ENCODE measurements at places on chromosomes 7 and 10. TPM values are rescaled to one million over a fixed set of nuclear protein-coding genes. Genes with fewer than 3 reads are reported as not detected.

Gene NOS3
- total RNA-seq = 3.7 TPM

Gene GIMAP8
- total RNA-seq = 2.1 TPM

Gene CFAP70
- 1.6 TPM for total RNA-seq

Gene HPS1
- total RNA-seq = 35.3 TPM

Gene SAMD9L
- total RNA-seq = 20.5 TPM

Gene CNNM1
- total RNA-seq = under 0.01 TPM

Gene PRR15
- total RNA-seq = 0.19 TPM

Gene ACSM6
- total RNA-seq = not detected

Gene SVIL
- total RNA-seq = 222 TPM

Gene ARPC1B
- 938 TPM for total RNA-seq

Gene AKR1E2
- 5.0 TPM for total RNA-seq

Gene ADAMTS14
- total RNA-seq = 3.7 TPM

Gene GHRHR
- total RNA-seq = not detected

Gene NME8
- not detected for total RNA-seq

Gene NPTX2
- 9.9 TPM for total RNA-seq

Gene CRYGN
- total RNA-seq = 0.13 TPM

Gene LANCL2
- total RNA-seq = 17.0 TPM

Gene NPC1L1
- not detected for total RNA-seq

Gene ACTL6B
- not detected for total RNA-seq

Gene FRMPD2
- not detected for total RNA-seq

Gene JAKMIP3
- total RNA-seq = 0.13 TPM

Gene ZNF735
- total RNA-seq = not detected

Gene SPAM1
- not detected for total RNA-seq

Gene SLIT1
- total RNA-seq = 0.31 TPM

Gene ADAM8
- total RNA-seq = 0.87 TPM

Gene ERVW-1
- total RNA-seq = not detected

Gene LGI1
- total RNA-seq = 0.12 TPM

Gene SLC26A3
- not detected for total RNA-seq

Gene SPDYE5
- not detected for total RNA-seq

Gene NAT16
- not detected for total RNA-seq

Gene ECHDC3
- total RNA-seq = 4.5 TPM

Gene AKR1B15
- not detected for total RNA-seq

Gene PDLIM1
- total RNA-seq = 53.8 TPM

Gene ZNF467
- total RNA-seq = 0.26 TPM

Gene SPDYE18
- total RNA-seq = 0.56 TPM

Gene FAM25A
- not detected for total RNA-seq

Gene CRTAC1
- total RNA-seq = not detected

Gene MMP21
- not detected for total RNA-seq

Gene LIPJ
- under 0.01 TPM for total RNA-seq

Gene TAS2R41
- total RNA-seq = not detected

Gene TMEM140
- 18.8 TPM for total RNA-seq

Gene MYOF
- total RNA-seq = 316 TPM

Gene SHH
- total RNA-seq = 0.13 TPM

Gene ITIH5
- 0.19 TPM for total RNA-seq

Gene ZKSCAN1
- 33.3 TPM for total RNA-seq

Gene ADD3
- total RNA-seq = 711 TPM

Gene ELFN1
- under 0.01 TPM for total RNA-seq

Gene TPST1
- total RNA-seq = 59.1 TPM

Gene EPO
- total RNA-seq = not detected

Gene ASAH2
- 0.26 TPM for total RNA-seq

Gene RBP3
- not detected for total RNA-seq

Gene KIAA1549
- 0.26 TPM for total RNA-seq

Gene LEP
- total RNA-seq = not detected

Gene PDE6C
- total RNA-seq = not detected

Gene CABCOCO1
- total RNA-seq = 8.5 TPM

Gene HOXA1
- total RNA-seq = 0.12 TPM

Gene LDB3
- 0.12 TPM for total RNA-seq

Measured in aortic smooth muscle cell (primary cell).